Osteocyte (in vitro differentiated cells): ENCODE measurements at places on chromosomes 1 and 21. TPM values are rescaled to one million over a fixed set of nuclear protein-coding genes. Genes with fewer than 3 reads are reported as not detected.

ZRANB2 gene
- 78.1 and 84.3 TPM in 2 replicates for total RNA-seq

SPRR2G gene
- total RNA-seq: not detected in 2 replicates

RGS13 gene
- total RNA-seq: not detected in 2 replicates

NDUFV3 gene
- 41.3 and 44.9 TPM in 2 replicates for total RNA-seq

DCLRE1B gene
- 8.6 and 10.0 TPM in 2 replicates for total RNA-seq

TNFAIP8L2 gene
- total RNA-seq: not detected in 2 replicates

DPT gene
- total RNA-seq: 1.1 and 1.4 TPM in 2 replicates

KCNJ15 gene
- 0.34 and 0.51 TPM in 2 replicates for total RNA-seq

PRDM2 gene
- 51.7 and 52.0 TPM in 2 replicates for total RNA-seq

WNT3A gene
- total RNA-seq: not detected in 2 replicates

TNNI3K gene
- not detected in 2 replicates for total RNA-seq

SEC16B gene
- 0.64 and 0.76 TPM in 2 replicates for total RNA-seq

MYCL gene
- 0.21 TPM in 1 of 2 replicates, not detected in the other for total RNA-seq

ZYG11B gene
- 34.3 and 37.1 TPM in 2 replicates for total RNA-seq

PAX7 gene
- not detected in 2 replicates for total RNA-seq

FBLIM1 gene
- total RNA-seq: 149 and 156 TPM in 2 replicates

PCBP3 gene
- total RNA-seq: 7.6 and 9.0 TPM in 2 replicates

ERICH3 gene
- total RNA-seq: not detected in 2 replicates

UBE2U gene
- total RNA-seq: not detected in 2 replicates

RNU1-4 gene
- total RNA-seq: 2,650 and 2,859 TPM in 2 replicates

RHD gene
- not detected in 2 replicates for total RNA-seq

RAB25 gene
- not detected in 2 replicates for total RNA-seq

FAAH gene
- total RNA-seq: 12.2 and 15.3 TPM in 2 replicates

SYCP1 gene
- total RNA-seq: not detected in 2 replicates

CCDC185 gene
- not detected in 2 replicates for total RNA-seq

TMEM35B gene
- 20.5 and 22.8 TPM in 2 replicates for total RNA-seq

CAMK1G gene
- total RNA-seq: not detected in 2 replicates
